ENCODE measurements at places on chromosomes 2 and 18.

- no peak for DNase-seq
Observed at GRCh38 chr18:40494603-40495002, 1460.4 kb upstream of the PIK3C3 start.

DNA sequence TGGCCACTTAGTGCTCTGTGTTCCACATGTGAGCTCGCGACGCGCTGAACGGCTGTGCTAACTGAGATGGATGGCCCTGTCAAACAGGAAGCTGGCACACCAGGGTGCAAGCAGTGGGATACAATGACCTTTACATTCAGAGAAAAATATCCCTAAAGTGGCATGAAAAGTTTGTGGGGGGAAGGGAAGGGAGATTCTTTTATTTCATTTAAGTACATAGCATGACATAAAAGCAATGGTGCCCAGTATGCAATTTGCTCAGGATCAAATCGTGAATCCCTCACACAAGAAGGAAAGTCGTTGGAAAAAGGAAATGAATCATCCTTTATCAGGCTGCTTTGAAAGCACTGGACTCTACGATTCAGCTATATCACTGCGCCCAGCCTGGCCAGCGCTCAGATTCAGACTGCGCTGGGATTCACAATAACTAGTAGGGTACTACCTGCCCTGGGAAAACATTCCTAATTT lies 26.0 kb downstream of the SATB2 start:
- DNase-seq = no peak

- DNase-seq = no peak
Observed at GRCh38 chr2:80461505-80462197, 157.1 kb upstream of the LRRTM1 start.

- no peak for DNase-seq
Observed at GRCh38 chr18:48991319-48991660, 40.5 kb upstream of the SMAD7 start.

DNA sequence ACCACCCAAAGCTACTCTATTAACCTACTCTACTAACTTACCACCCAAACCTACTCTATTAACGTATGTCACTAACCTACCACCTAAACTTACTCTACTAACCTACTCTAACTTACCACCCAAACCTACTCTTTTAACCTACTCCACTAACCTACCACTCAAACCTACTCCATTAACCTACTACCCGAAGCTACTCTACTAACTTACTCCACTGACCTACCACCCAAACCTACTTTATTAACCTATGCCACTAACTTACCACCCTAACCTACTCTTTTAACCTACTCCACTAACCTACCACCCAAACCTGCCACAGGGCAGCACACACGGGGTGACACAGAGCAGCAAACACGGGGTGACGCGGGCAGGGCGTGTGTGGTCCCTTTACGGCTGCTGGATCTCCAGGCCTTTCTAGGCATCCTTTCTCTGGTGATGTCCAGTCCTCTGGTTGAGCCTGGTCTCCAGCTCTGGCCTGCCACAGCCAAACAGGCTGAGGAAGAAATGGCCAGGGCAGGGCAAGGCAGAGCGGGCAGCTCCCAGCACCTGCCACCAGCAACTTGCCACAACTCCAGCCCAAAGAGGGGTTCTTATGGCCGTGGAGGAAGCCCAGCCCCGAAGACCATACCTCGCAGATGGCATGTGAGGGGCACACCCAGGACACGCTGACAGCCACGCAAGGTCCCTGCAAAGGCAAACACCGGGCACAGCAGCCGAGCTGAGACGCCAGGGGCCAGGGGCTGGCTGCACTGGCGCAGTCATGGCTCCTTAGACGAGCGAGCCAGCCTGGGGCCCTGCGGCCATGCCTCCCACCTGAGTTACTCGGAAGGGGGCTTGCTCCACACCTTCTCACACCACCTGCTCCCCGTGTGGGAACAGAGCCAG lies 25.7 kb downstream of the PXDN start:
- no peak for DNase-seq

DNA sequence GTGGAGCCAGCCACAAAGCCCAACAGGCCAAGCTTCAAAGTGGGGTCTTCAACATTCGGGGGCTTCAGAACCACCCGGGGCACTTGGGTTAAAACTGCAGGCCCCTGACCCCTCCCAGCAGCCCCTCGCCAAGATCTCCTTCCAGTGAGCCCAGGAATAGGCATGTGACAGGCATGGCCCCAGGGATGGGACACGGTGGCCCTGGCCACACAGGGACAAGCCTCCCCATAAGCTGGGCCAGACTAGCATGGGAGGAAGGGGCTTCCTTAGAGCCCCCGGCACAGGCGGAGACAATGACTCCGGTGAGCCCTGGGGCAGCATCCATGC lies 52.4 kb downstream of the BIN1 start:
- no peak for DNase-seq

DNA sequence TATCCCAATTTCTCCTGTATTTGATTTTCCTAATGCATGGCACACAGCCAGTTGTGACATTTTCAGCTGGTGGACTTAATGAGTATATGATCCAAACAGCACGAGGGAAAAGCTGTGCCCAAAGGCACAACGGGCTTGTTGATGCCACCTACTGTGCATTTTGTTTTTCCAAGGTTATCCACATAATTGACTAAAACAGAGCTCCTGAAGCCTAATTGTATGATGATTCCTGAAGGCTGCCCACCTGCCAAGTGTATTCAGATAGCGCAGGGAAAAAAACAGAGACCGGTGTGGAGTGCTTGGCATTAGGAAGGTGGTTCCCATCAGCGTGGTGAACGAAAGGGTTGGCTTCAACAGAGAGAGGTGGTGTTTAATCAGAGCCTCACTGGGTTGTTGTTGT lies 14.9 kb downstream of the RBMS1 start:
- no peak for DNase-seq

DNA sequence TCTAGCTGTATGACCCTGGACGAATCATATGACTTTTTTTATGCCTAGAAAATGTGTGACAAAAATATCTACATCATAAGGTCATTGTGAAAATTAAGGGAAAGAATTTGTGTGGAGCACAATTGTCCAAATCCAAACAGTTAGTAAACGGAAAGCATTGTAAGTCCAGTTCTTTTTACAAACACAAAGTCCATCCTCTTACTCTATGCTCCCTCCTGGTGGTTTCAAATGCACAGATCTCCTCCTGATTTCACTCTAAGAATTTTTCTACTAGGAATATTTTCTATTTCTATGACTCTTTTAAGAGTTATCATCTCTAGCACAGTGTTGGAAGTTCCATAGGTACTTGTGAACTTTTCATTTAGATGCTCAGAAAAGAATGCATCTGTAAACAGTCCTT lies 125.2 kb upstream of the ARL5A start:
- no peak for DNase-seq

DNA sequence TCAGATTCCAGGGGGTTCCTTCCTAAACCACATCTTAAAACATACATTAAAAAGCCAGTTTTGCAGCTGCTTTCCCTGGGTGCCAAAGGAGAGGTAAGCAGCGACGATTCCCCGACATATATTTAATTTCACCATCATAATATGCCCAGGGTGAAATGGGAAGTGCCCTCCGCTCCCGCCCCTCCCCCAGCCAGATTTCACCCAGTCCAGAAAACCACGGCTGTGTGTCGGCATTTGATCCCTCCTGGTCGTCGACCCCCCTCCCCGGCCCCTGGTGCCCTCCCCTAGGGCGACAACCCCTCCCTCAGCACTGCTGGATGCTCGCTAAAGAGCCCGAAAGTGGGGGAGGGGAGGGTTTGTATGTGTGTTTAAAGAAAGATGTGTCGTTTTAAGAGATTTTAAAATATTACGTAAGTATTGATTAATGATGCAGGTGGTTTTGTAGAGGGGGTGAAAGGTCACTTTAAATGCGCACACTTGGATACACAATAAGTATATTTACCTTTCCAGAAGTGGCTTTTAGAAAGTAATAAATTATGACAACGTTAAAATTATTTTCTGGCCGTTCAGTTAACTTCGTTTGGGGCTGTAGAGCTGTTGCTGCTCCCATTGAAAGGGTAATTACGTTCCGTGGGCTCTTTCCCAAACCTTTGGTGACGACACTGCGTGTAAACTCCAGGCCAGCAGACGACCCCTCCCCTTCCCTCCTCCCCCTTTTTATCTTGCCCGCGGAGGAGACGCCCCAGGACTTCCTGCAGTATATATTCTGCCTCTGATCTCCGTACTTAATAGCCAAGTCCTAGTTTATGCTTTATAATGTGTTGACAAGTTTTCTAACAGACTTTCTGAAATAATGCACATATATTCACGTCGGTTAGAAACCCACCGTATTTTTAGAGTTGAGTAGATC lies 3.4 kb upstream of the BCL11A start:
- DNase-seq = no peak

GRCh38 chr2:150335596-150335995 lies 151.9 kb downstream of the RND3 start:
- DNase-seq = no peak

All from activated CD8-positive, alpha-beta memory T cell treated with anti-CD3 and anti-CD28 coated beads for 1 hour (primary cell).